ENCODE measurements at places on chromosomes 6 and 20.

- no peak for DNase-seq
These were observed 25.5 kb upstream of the SSTR4 start for GRCh38 chr20:23009636-23010035.

GRCh38 chr6:88708197-88708744 is 255.1 kb downstream of the RNGTT start:
- no peak for DNase-seq

DNA sequence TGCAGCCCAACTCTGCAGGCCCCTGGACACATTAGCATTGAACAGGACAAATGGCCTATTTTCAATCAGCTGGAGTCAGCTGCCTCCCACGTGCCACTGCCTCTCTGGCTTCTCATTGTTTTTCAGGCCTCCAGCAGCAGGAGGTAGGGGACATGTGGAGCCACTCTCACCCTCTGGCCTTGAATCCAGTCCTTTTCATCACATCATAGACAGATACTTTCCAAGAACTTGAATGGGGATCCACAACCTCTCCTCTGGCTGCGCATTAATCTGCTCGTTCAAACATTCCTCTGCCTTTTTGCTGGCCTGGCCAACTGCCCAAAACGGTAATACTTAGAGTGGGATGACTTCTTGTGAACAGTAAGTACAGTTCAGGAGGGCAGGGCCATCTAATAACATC is 592.3 kb downstream of the PKHD1 start:
- no peak for DNase-seq

GRCh38 chr6:159762681-159763293 is 942 bp downstream of the ACAT2 start:
- DNase-seq, result no peak

GRCh38 chr6:63269470-63269869 is 50.3 kb downstream of the LGSN start:
- no peak for DNase-seq

DNA sequence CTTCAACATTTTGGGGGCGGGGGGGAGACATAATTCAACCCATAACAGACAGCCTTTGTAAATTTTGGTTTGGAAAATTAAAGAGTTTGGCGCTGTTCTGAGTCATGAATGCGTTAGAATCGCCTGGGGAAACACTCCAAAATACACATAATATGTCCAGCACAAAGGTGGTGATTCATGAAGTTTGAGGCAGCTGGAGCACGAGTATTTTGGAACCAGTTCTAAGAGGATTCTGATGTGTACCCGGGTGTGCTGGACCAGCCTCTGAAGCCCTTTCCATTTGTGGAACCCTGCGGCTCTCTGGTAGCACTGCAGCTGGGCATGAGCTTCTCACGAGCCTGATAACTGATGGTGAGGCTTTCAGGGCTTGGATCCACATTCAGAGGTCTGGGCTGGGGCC is 4.7 kb downstream of the GMPR start:
- no peak for DNase-seq

- DNase-seq, result no peak
These were observed 140.9 kb upstream of the MOCS1 start for GRCh38 chr6:40075056-40075590.

GRCh38 chr6:71420095-71420692 is 131.6 kb downstream of the OGFRL1 start:
- DNase-seq, result no peak

- DNase-seq, result no peak
These were observed 5.2 kb downstream of the NCOA3 start for GRCh38 chr20:47506850-47507249.

DNA sequence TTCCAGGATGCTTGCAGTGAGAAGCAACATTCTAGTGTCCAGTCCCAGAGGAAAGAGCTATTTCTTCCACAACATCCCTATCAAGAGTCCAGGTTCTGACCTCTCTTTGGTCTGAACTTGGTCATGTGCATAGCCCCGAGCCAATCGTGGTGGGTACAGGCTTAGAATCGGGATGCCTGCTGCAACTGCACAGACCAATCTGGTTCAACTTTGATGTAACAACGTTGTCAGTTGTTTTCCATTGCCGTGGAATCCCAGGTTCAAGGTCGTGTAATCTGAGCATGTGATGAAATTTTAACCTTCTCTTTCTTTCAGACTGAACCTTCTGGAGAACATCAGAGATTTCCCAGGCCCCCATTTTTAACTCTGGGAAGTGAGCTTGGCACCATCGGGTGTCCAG is 130.5 kb downstream of the ANKRD60 start:
- no peak for DNase-seq

GRCh38 chr20:53613748-53614147 is 20.1 kb upstream of the ZNF217 start:
- no peak for DNase-seq

GRCh38 chr6:88843040-88843439 is 120.4 kb downstream of the RNGTT start:
- no peak for DNase-seq

- DNase-seq, result no peak
These were observed 28.4 kb downstream of the DPPA5 start for GRCh38 chr6:73325656-73326055.

- DNase-seq, result no peak
These were observed 220.3 kb downstream of the ALDH8A1 start for GRCh38 chr6:134729561-134729960.

- DNase-seq, result no peak
These were observed 27.0 kb downstream of the IL17A start for GRCh38 chr6:52213127-52213526.

- no peak for DNase-seq
These were observed 216.7 kb upstream of the SLC35B3 start for GRCh38 chr6:8651998-8652397.

DNA sequence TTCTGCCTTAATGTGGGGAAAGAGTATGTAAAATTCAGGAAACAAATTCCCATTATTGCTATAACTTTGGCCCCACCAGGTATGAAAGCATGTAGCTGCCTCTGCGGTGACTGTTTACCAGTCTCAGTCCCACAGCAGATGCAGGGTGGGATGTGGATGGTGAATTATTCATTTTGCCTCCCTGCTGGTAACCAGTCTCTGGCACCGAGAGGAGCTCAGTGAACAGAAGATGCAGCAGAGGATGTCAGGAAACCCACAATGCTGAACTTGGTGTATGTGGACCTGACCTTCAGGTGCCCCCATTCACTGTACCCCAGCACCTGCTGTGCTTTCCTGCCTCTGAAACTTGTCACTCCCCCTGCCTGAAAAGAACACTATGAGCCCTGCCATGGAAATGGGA is 8.8 kb upstream of the METTL24 start:
- no peak for DNase-seq

Data from stimulated activated CD4-positive, alpha-beta T cell treated with anti-CD3 and anti-CD28 coated beads, Interleukin-15, amount 100 ng/mL, for 1 hour (primary cell).